ENCODE measurements at places on chromosomes 16 and 17.

DNA sequence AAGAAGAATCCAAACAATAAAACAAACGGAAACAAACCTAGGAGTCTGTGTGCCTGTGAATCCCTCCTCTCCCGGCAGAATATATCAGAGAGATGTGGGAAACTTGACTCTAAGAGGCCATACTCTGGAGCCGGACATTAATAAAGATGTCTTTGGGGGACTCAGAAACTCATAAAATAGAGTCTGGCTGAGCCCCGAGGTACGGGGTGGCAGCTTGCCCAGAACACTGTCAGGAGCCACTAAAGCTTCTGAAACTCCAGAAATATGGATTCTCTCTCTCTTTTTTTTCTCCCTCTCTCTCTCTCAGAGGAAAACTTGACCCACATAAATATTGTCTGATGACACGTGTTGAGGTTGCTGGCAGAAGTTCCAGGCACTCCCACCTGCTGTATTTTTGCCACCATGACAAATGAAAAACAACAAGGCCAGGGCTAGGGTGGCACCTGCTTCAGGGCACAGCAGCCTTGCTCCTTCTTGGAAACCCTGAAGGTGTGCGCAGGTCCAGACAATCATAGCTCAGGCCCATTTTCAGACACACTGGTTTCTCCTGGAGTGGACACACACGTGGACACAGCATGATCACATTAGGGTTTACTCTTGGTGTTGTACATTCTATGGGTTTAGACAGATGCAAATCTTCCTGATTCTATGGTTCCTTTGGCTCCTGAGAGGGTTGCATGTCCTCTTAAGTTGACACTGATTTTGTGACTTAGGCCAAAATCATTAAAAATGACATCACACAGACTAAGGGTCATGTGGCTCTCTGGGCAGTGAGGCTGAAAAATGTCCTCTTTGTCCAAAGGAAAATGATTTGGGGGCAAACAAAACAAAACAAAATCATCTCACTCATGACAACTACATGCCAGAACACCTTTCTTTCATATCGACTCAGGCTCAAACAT, 282.6 kb upstream of the IRX3 start:
- no peak for DNase-seq

DNA sequence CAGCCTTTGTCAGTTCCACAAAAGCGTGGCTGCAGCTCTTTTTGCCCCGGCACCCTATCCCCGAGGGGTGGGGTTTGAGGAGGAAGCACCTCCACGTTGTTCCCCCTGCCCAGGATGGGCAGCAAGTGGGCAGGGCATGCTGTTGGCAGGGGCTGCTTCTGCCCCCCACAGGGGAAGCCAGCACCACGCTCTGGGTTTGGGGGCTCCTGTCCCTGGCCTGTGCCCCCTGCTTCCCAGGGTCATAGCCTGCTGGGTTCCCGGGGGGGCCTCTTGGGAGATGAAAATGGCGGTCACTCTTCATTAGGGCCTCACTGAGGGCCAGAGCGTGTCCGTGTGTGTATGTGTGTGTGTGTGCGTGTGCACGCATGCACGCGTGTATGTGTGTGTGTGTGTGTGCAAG, 22.8 kb downstream of the LASP1 start:
- DNase-seq = peak; percentile 59

GRCh38 chr16:79993629-79994209, 393.2 kb upstream of the MAF start:
- no peak for DNase-seq

GRCh38 chr17:8506145-8506544, 70.5 kb downstream of the NDEL1 start:
- no peak for DNase-seq

- peak; percentile 86 for DNase-seq
Measured at GRCh38 chr17:31492880-31493655, 101.6 kb downstream of the RAB11FIP4 start.

GRCh38 chr17:77107506-77108433, 33.0 kb upstream of the SEC14L1 start:
- peak; percentile 85 for DNase-seq

- DNase-seq = no peak
Measured at GRCh38 chr17:4850246-4850645, 17.1 kb downstream of the MINK1 start.

- DNase-seq = no peak
Measured at GRCh38 chr16:73059779-73060615, 12.1 kb upstream of the ZFHX3 start.

GRCh38 chr16:30180741-30181140, 2.7 kb upstream of the CORO1A start:
- no peak for DNase-seq

- no peak for DNase-seq
Measured at GRCh38 chr16:47854737-47855136, 301.1 kb downstream of the ABCC12 start.

DNA sequence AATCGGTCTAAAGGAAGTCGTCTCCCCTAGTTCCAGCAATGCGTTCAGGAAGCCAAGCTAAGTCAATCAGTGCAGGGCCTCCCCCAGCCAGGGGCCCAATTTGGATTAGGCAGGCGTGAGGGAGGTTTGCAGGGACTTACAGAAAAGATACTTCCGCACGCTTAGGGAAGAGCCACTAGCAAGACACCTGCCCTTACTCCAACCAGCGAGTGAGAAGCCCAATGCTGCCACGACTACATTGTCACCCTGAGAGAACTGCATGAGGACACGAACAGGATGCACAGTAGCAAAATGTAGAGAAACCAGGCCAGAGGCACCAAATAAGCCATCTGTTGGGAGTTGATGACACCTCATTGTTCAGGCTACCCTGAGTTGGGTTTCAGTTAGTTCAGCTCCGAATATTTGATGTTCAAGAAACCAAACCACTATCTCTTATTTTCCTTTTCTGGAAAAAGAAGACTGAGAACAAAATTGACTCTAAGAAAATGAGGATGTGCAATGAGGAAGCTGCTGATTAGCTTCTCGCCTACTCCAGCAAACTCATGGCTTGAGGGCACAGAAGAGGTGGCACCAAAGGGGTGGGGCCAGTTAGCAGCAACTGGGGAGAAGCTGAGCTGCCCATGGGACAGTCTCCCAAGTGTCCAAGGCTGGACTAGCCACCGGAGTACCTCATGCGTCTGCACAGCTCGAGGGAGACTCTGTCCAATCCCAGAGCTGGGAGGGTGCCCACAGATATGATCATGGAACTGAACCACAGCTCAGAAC, 29.3 kb downstream of the TK2 start:
- no peak for DNase-seq

- no peak for DNase-seq
Measured at GRCh38 chr17:49364119-49364518, 2.1 kb upstream of the ZNF652 start.

GRCh38 chr17:35103271-35103670, 16.4 kb downstream of the RAD51D start:
- no peak for DNase-seq

DNA sequence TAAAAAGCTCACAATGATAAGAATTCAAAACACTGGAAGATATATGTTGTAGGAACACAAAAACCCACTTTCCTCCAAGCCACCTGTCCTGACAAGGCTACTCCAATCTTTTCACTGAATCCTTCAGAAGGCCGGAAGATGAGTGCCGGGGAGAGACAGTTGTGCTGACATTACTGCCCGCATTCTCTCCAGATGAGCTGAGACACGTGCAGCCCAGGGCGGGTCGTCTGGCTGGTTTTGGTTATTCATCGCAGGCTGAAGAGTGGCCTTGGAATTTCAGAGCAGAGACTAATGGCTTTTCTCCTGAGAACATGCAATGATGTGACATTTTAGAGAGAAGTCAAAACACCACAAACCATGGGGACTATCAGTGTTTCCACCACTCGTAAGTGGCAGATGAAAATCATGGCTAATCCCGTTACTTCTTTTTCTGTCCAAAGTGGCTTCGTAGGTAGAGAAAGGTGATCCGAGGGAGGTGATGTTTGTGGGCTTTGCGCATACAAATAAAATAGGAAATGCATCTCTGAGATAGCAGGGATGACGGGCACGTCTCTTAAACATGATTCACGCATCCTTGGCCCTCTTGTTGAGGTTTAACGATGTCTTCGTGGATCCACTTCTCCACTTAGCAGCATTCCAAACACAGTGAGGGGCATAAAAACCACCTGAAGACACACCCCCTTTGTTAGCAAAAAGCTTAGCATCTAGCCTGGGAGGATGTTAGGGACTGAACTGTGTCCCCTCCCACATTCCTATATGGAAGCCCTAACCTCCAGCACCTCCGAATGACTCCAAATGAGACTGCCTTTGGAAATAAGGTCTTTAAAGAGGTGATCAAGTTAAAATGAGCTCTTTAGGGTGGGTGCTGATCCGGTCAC, 134.0 kb downstream of the IRX3 start:
- no peak for DNase-seq

GRCh38 chr16:5639531-5639930, 541.9 kb upstream of the EEF2KMT start:
- no peak for DNase-seq

DNA sequence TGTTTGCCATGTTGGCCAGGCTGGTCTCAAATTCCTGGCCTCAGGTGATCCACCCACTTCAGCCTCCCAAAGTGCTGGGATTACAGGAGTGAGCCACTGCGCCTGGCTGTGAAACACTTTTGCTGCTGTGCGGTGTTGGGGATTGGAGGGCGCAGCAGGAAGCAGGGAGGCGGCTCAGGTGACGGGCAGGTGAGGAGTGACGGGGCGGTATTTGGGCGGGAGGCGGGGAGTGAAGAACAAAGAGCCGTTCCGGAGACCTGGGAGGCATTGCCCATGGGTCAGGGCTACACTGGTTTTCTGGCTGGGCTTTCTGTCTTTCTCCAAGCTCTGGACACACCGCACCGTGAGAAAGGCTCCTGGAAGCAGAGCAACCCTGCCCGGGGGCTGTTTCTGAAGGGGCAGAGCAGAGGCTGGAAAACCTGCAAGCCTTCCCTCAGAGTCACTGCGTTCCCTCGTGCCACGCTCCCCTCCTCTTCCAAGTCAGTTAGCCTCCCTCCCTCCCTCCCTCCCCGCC, 22.1 kb downstream of the CRISPLD2 start:
- DNase-seq = no peak

GRCh38 chr17:73588301-73588846, 55.9 kb downstream of the SDK2 start:
- DNase-seq = no peak

GRCh38 chr17:9343516-9343915, 232.1 kb downstream of the STX8 start:
- DNase-seq = no peak

- no peak for DNase-seq
Measured at GRCh38 chr16:53982631-53983042, 278.7 kb downstream of the FTO start.

- DNase-seq = no peak
Measured at GRCh38 chr17:7820231-7820630, 13.8 kb upstream of the KDM6B start.

- DNase-seq = peak; percentile 75
Measured at GRCh38 chr16:48596326-48596725, 13.7 kb downstream of the N4BP1 start.

DNA sequence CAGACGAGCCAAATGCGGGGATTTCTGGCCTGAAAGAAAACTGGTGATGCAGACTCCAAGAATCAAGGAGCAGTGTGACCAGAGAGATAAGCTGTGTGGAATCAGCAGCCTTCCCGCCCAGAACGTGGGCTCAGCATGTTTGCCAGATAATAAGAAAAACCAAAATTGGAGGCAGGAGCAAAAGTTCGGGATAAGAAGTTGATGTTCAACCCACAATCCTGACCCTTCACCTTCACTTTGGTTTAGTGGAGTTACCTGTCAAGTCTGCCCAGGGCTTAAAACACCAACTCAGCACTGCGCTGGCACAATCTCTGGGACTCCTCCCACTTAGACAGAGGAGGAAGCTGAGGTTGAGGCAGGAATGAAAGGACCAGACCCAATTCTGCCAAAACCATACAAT, 3.1 kb downstream of the SLC43A2 start:
- no peak for DNase-seq

GRCh38 chr17:48010193-48010592, 27.4 kb downstream of the COPZ2 start:
- DNase-seq = no peak

- no peak for DNase-seq
Measured at GRCh38 chr16:83110269-83110668, 483.5 kb downstream of the CDH13 start.

DNA sequence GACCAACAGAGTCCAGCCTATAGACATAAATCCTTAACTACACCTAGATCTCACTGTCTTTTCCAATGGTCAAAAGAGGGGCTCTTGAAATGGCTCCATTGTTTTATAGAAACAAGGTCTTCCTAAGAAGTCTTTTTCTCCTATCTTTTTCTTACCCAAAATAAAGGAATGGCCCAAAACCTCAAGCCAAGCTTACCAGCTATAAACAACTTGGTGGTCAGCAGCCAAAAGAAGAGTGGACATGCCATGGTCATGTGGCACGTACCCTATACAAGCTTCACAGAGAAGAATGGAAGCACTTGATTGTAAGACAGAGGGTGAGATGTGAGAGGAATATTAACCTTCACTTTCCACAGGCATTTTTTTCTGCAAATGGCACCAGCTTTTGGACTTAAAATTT, 82.1 kb upstream of the GNAO1 start:
- no peak for DNase-seq

DNA sequence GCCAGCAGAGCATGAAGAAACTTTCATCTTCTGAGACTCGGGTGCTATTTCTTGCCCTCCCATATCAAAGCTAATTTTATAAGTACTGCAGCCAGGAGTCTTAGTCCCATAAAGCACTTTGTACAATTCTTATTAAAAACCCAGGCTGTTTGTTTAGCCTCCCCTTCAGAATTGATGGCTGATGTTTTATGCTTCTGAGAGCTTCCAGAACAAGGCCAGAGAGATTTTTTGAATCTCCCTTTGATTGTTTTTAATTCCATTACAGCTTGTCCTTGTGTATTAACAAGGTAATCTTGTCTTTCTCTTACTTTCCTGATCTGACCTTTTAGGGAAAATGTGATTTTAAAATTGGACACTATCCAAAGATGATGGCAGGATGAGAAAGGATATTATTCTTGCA, 16.3 kb downstream of the COQ7 start:
- no peak for DNase-seq

GRCh38 chr17:9443811-9444210, 131.8 kb downstream of the STX8 start:
- no peak for DNase-seq

GRCh38 chr16:50752471-50753235, 10.8 kb downstream of the CYLD start:
- no peak for DNase-seq

- no peak for DNase-seq
Measured at GRCh38 chr16:49750341-49751000, 105.4 kb downstream of the ZNF423 start.

- peak; percentile 96 for DNase-seq
Measured at GRCh38 chr17:49567871-49568694, 7.6 kb upstream of the NXPH3 start.

Data from activated CD8-positive, alpha-beta memory T cell treated with anti-CD3 and anti-CD28 coated beads for 24 hours (primary cell).